ENCODE measurements at places on chromosomes 16 and 17.

DNA sequence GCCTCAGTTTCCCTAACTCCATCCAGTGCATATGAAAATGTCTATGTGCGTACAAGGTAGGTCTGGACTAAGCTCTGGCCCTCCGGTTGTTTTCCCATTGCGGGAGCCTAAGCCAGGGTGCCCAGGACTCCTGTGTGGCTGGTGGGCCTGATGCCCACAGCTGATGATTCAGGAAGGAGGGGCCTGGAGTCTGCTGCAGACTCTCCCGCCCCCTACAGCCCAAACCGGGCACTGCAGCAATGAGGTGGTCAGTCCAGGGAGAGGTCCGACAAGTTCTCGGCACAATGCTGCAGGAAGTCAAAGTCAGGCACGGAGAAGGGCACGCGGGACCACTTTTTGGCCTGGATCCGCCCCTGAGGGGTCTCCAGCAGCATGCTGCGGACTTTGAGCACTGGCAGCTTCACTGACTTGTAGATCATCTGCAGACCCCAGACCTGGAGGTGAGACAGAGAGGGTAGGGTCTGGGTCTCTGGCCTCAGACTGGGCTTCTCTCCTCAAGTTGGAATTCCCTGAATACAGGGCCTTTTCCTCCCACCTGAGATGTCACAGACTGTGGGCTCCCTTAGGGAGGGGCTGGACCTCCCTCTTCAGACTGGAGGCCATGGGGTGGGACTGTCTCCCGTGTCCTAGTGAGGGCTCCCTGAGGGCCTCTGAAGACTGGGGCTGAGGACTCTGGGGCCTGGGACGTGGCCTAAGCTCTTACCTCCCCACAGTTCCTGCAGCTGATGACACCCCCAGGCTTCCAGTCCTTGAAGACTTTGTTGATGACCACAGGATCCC lies 3.4 kb upstream of the ZNF385C start:
- DNase-seq = no peak

DNA sequence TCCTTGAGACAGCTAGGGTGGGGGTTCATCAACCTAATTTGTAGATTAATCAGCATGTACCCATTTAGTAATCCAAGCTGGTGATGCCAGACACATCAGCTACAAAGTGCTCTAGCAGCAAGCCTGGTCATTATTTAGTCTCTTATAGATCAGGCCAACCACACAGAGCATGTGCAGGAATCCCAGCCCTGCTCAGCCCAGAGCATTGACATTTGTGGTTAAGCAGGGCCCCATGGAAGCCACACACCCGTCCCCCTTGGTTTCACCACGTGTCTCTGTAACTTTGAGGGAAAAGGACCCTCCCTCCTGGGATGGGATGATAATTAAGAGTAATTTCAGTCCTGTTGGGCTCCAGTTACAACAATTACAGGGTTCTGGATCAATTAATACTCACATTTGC lies 268.8 kb upstream of the RPL38 start:
- DNase-seq = no peak

DNA sequence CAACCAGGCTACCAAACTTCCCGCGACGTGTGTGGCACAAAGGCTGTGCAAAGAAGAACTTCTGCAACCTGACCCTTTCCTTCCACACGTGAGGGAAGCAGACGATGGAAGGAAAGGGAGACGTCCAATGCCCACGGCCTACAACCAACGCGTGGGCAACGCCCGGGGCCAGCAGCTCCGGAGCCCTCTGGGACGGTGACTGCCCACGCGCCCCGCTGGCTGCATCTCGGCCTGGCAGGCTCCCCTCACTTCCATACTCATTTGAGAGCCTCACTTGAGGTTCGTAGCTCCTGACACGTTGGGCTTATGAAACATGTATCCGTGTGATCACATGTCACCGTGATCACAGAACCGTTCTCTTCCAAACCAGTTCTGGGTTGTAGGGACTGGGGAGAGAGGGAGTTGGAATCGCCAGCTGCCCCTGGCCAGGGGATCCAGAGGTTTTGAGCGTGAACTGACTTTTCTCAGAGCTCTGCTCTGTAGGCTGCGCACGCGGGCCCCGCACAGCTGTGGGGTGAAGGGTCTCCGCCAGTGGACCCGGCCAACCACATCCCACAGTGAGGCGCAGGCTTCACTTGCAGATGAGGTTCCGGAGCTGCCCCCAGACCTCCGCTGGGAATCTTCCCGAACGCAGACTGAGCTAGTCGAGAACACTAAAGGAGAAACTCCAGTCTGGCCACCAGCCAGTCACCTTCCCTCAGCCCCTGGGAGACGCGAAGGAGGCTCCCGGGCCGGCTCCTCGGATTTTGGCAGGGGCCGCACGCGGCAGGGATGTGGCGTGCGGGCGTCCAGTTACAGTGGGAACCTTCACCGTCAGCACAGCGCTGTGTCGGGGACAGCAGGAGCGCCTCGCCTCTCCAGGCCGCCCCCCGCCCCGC lies 1.0 kb downstream of the LMF1 start:
- no peak for DNase-seq

GRCh38 chr17:74907012-74907411 lies 13.6 kb upstream of the FADS6 start:
- no peak for DNase-seq

DNA sequence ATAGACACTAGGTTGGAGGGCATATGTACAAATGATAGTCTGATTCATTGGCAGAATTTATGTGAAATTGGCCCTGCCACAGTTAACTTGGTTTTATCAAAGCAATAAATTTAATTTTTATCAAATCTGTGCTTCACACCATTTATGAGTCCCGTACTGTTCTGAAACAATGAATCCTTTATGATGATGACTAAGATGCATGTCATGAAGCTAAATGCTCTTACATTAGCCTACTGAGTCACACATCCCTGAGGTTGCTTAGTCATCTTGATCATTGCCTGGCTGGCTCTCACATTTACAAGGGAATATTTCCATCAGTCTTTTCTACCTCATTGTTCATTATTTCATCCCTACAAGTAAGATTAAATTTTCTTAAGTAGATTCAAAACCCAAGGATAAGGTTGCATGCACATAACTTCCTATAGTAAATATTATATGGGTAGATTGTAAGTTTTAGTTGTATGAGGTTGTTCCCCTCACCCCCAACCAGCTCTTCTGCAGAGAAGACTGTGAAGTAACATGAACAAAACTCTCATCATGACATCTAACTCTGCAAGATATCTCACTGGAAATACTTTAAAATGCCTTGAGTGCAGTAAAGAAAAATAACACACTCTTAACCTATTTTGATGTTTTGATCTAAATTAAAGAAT lies 170.7 kb downstream of the CYB561 start:
- DNase-seq = no peak

- no peak for DNase-seq
Measured at GRCh38 chr17:63120406-63120805, 154.4 kb downstream of the TANC2 start.

- peak; percentile 69 for DNase-seq
Measured at GRCh38 chr16:31033709-31034492, 543 bp downstream of the STX4 start.

DNA sequence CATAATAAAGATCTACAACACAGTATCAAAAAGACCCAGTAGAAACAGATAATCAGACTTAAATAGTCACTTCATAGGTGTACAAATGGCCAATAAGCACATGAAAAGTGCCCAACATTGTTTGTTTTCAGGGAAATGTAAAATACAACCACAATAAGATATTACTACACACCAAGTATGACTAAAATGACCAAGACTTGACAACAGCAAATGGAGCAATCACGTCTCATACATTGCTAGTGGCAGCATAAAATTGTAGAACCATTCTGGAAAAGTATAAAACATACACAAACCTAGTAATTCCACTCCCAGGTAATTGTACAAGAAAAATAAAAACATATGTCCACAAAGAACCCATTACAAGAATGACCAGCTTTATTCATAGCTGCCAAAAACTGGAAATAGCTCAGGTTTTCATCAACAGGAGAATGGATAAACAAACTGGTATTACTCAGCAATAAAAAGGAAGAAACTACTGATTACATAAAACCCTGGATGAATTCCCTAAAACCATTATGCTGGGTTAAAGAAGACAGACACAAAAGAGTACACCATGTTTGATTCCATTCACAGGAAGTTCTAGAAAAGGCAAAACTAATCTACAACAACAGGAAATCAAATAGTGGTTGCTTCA lies 85.6 kb downstream of the TTC19 start:
- DNase-seq = no peak

GRCh38 chr17:41536741-41537613 lies 8.9 kb upstream of the KRT19 start:
- DNase-seq = no peak

GRCh38 chr17:45410144-45411091 lies 22.3 kb downstream of the ARHGAP27 start:
- no peak for DNase-seq

DNA sequence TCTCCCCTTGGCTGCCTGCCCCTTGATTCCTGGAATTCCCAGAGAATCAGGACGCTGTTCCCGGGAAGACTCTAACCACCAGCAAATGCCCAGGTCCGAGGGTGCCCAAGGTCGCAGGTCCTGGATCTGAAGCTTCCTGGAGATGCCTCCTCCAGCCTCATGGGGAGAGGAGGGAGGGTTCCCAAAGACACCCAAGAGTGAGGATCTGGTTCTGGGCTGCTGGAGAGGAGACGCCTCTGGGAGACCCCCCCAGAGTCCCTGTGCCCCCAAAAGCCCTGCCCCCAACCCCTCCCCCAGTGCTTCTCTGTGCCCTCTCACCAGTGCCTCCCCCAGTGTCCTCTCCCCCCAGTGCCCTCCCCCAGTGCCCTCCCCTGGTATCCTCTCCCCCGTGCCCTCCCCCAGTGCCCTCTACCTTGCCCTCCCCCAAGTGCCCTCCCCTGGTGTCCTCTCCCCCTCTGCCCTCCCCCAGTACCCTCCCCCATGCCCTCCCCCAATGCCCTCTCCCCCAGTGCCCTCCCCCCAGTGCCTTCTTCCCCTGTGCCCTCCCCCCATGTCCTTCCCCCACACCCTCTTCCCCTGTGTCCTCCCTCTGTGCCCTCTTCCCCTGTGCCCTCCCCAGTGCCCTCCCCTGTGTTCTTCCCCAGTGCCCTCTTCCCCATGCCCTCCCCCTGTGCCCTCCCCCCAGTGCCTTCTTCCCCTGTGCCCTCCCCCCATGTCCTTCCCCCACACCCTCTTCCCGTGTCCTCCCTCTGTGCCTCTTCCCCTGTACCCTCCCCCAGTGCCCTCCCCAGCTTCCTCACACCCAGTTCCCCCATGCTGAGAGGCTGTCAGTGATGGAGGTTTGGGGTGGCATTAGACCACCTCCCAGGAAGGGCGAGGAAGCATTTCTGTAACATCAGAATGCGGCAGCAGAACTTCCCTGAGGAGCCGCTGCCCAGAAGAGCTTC lies 6.3 kb upstream of the SECTM1 start:
- no peak for DNase-seq

GRCh38 chr16:57409065-57409464 lies 4.5 kb downstream of the CCL17 start:
- no peak for DNase-seq

DNA sequence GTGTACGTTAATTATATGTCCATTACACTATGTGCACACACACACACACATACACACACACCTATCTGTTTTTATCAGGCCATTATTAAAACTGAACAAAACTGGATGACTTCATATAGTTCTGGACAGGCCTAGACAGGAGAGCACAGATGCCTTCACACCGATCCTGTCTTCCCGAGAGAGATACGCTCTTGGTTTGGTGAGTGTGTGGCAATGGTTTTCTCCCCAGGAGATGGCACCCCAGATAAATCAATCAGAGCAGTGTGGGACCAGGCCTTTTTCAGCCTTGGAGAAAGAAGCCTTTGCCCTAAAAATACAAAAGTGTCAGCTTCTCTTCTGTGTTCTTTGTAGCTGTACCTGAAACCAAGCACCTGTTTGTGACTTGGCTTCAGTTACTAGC lies 83.7 kb downstream of the CPPED1 start:
- DNase-seq = no peak

GRCh38 chr17:34378664-34379101 lies 15.7 kb upstream of the CCL1 start:
- no peak for DNase-seq

GRCh38 chr17:18246880-18247612 lies 11.5 kb downstream of the FLII start:
- DNase-seq = no peak

- DNase-seq = peak; percentile 91
Measured at GRCh38 chr17:45894022-45894784, at the start of gene MAPT. TSS of gene MAPT (plus strand) at chr17:45894554. CDS start at chr17:45962338, 67,784 bp downstream.

DNA sequence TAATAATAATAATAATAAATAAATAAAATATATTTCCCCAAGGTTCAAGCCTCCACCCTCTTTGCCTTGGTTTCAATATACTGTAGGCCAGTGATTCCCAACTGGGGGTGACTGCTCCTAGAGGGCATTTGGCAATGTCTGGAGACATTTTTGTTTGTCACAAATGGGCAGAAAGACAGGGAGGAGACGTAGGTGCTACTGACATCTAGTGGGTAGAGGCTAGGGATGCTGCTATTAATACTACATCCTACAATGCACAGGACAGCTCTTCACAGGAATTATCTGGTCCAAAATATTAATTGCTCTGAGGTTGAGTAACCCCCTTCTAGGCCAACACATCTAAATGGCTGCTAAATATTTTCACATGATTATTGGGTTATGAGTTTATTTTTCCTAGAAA lies 12.8 kb upstream of the PRR14 start:
- DNase-seq = no peak

DNA sequence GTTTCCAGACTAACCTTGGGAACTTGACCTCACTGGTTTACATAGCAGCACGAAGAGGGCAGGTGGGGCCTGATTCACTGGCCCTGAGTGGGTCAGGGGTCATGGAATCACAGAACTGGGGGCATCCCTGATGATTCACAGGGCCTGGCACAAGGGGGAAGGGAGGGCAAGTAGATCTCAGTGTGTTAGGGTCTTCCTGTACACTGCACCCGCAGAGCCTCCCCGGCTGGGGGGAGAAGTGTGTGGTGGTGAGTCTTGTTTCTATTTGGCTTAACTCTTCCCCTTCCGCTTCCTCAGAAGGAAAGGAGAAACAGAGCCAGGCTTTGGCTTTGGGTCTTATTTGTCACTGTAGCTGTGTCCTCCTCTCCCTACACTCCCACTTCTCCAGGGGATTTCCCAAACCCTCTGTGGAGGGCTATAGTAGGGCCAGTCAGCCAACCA lies 3.7 kb downstream of the STARD3 start:
- DNase-seq = no peak

DNA sequence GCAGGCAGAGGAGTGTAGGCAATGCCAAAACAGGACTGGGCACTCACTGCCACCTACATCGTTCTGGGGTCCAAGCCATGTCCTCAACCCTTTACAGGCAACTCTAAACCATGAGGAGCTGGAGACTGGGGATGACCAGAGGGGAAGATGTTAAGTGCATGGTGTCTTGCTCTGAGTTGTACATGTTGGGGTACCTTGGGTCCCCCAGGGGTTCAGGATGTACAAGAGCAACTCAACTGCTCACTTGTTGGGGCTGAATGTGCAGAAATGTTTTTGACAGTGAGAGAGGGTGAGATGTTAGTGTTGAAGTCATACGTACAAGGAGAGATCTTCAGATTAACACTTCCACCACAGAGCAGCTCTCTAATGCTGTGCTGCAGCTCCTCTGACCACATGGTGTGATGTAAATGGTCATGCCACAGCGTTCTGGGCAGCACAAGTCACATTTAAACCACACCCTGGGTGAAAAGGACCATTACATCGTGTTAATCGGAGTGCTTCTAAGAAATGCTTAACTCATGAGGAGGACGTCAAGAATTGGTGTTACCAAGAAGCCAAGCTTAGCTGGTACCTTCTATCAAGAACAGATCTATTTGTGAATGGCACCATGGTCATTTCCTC lies 2.4 kb downstream of the CCL18 start:
- DNase-seq = no peak

- DNase-seq = no peak
Measured at GRCh38 chr16:84497418-84498222, 6.8 kb downstream of the MEAK7 start.

- no peak for DNase-seq
Measured at GRCh38 chr16:49889725-49890397, 33.9 kb upstream of the ZNF423 start.
